ENCODE measurements at places on chromosomes 5 and 9. TPM values are rescaled to one million over a fixed set of nuclear protein-coding genes. Genes with fewer than 3 reads are reported as not detected.

The LIFR gene
- 82.8 TPM for polyA plus RNA-seq

The CYFIP2 gene
- 109 TPM for polyA plus RNA-seq

DNA sequence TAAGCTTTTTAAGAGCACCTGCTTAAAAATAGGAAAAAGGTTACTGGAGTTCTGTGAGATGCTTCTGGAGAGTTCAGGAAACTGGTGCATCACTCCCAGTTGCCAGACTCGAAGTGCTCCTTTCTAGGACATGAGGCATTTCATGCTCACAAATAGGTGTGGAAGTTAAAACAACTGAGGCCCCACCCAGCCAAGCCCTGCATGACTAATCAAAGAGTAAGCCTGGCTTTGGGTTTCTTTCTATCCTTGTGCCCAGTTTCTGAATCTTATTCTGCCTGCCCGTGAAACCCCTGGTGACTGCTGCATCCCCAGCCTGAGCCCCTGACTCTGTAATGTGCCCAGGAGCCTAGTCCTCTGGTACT, 7.7 kb downstream of the SPINK9 start:
- no peak for DNase-seq

GRCh38 chr9:87513161-87513560, 15.5 kb downstream of the DAPK1 start:
- DNase-seq: no peak

DNA sequence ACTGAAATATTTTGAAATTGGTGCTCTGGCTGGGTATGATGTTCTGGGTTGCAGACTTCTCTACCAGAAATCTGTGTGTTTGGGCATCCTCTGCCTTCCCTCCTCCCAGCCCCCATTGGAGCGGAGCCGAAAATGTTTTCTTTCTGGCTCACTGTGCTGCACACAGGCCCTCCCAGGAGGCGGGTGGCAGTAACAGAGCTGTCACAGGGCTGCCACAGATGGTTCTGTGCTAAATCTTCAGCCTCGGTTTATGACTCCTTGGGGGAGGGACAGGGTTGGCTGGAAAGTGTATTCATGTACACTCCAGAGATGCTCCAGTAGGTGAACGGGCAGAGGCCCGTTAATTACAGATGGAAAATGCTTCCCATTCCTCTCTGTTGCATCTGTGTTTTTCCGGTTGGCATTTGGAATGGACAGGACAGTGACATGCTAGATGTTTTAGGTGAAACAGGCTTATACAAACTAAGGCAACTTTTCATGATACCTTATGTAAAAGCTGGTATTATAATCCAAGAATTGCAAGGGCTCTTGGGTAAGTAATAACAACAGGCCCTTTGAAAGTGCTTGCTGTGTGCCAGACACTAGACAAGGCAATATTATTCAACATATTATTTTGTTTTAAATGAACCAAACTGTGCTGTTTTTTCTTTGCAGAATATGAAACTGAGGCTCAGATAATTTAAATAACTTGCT, 180.2 kb downstream of the ADCY2 start:
- DNase-seq: peak; percentile 33

GRCh38 chr5:15440434-15440833, 59.5 kb upstream of the FBXL7 start:
- DNase-seq: no peak

- DNase-seq: no peak
These were observed 18.4 kb upstream of the GSN start for GRCh38 chr9:121249563-121249962.

GRCh38 chr5:171850324-171850947, 64.8 kb downstream of the SMIM23 start:
- DNase-seq: no peak

- no peak for DNase-seq
These were observed 364.6 kb downstream of the TLE4 start for GRCh38 chr9:79936336-79936735.

GRCh38 chr5:169609716-169610115, 26.1 kb downstream of the SPDL1 start:
- DNase-seq: no peak

DNA sequence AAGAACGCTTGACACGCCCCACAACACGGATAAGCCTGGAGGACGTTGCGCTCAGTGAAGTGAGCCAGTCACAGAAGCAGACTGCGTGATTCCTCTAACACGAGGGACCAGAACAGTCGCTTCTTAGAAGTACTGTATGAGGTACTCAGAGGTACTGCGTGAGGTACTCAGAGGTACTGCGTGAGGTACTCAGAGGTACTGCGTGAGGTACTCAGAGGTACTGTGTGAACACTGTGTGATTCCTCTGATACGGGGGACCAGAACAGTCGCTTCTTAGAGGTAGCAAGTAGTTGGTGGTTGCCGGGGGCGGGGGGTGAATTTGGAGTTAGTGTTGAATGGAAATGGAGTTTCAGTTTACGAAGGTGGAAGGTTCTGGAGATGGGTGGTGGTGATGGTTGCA, 5.8 kb downstream of the NDUFS6 start:
- no peak for DNase-seq

Measured in renal cortex interstitium (tissue), 15 donors.